ENCODE measurements at places on chromosomes 6 and 20.

GRCh38 chr6:63739094-63739687, 103.6 kb downstream of the PHF3 start:
- no peak for DNase-seq

DNA sequence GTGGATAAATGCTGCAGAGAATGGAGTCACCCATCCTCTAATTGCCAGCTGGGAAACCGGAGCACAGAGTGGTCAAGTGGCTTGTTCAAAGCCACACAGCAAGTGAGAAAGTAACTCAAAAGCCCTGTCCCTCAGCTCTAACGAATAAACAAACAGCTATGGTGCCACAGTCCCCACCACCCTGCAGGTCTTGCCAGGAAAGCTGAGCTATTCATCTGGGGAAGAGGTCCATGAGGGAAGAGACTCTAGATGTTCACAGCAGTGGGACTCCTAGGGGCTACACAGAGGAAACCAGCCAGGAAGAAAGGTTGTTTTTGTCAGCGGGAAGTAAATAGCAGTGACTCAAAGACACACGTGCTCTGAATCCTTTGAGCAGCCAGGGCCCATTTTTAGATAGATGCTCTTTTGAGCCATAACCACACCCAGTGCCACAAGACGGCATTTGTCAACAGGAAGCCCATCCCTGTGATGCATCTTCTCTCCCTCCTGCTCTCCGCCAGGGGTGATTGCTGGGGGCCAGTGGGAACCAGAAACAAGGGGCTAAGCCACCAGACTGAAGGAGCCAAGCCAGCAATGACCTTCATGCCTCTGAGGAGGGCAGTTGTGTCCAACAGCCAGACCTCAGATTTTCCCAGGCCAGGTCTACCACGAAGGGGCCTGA, 32.4 kb upstream of the TCP11 start:
- DNase-seq, result no peak

GRCh38 chr6:37972994-37973757, 153.6 kb downstream of the ZFAND3 start:
- DNase-seq, result no peak

DNA sequence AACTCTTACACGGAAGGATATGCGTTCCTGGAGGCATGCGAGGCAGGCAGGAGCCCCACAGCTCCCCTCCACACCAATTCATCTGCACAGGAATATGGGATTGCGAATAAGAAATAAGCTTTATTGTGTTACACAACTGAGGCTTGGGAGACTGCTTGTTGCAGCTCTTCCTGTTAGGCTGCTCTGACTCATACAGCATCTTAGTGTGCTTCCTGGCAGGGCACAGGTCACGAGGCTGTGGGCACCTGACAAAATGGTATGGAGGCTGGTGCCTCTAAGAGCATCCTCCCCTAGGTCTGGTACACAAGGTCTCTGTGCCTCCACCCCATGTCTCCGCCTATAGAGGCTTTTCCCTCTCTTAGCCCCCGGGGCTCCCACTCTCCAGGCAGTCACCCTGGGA, 6.8 kb downstream of the SLC22A3 start:
- DNase-seq, result no peak

DNA sequence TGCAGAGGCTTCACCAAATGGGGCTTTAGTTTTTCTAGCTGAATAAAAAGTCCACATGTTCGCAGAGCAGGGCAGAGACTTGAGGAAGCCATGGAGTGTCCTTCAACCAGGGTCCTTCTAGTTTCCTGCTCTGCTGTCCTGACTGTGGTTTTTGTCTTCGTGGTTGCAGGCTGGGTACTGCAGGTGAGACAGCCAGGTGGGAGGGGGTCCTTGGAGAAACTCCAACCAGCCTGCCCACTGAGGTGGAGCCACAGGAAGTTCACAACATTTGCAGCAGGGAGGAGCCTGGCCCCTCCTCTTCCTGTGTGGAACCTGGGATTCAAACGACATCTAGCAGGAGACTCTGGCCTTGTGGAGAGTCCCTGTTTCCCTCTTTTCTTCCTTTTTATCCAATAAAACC, 68.8 kb upstream of the MYLIP start:
- no peak for DNase-seq

- DNase-seq, result no peak
These were observed 29.1 kb downstream of the RSPO3 start for GRCh38 chr6:127147534-127147933.

GRCh38 chr20:24829649-24830370, 119.3 kb upstream of the CST7 start:
- no peak for DNase-seq

GRCh38 chr20:7858734-7859250, 81.5 kb downstream of the HAO1 start:
- DNase-seq, result no peak

DNA sequence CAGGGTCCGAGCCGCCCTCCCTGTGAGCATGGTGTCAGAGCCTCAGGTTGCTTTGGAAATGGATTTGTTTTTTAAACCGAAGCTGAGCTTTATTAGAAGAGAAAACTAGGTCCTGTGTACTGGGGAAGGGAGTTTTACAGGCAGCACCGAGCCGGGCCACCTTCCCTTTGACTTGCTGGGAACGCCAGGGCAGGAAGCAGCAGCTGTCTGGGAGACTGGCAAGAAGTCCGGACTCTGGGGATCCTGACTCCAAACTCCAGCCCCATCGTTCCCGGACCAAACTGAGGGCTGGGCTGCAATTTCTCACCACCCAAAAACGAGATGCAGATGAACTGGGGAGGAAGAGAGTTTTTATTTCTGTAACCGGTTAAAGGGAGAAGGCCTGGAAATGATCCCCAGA, 214.9 kb upstream of the KCNG1 start:
- no peak for DNase-seq

GRCh38 chr6:18306977-18307376, 42.6 kb upstream of the DEK start:
- no peak for DNase-seq

DNA sequence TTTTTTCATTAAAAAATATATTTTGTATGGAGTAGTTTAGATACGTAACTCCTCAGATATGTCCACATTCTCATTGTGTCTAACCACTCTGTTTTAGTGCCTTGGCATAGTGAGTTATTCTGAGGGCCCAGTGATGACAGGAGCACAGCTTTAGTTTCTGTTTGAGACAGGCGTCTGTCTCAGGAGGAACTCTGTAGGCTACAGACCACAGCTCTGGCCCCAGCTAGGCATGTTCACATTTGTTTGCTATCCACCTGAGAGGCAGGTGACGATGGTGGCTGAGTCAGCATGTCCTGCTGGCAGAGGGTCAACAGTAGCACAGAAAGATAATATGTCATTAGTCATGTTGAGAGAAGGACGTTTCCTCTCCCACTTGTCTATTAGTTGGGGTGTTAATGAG, 16.3 kb downstream of the LRRC1 start:
- no peak for DNase-seq

- DNase-seq, result no peak
These were observed 770.8 kb downstream of the EPHA7 start for GRCh38 chr6:92648364-92649086.

GRCh38 chr6:108874470-108875160, 26.4 kb downstream of the ARMC2 start:
- DNase-seq, result no peak

GRCh38 chr6:7887278-7887991, 23.2 kb downstream of the TXNDC5 start:
- no peak for DNase-seq

GRCh38 chr20:57088436-57088835, 178.0 kb downstream of the BMP7 start:
- no peak for DNase-seq

DNA sequence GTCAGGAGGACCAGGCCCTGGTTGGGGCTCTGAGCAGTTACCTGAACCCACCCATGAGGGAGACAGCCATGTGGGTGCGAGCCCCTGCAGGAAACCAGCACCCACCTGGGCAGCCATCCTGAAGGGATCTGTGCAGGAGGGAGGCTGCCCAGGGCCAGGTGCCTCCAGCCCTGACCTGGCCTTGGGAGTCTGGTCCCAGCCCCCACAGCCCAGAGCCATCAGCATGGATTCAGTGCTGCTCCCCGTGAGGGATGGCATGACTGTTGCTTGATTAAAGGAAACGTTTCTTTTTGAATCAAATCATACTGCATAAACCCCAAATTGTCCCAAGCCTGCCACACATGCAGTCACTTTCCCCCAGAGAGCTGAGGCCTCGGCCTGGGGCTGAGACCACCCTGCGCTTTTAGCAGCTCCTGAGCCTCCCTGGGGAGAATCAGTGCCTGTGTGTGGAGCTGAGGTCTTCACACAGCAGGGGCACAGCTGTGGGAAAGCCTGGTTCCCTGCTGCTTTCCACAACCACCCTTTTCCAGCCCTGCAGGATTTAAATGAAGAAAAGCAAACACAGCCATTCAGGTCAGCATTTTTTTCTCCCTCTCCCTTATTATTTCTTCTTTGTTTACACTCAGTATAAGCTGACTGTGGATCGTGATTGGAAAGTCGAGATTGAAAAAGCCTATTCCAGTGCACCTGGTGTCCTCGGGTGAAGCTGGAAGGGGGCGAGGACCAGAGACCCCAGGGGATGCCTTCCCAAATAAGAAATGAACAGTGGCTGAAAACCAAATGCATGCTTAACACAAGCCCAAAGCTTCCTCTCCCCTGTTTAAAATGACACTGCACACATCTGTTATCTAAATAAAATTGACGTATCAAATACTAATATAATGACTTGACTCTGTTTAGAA, 283.9 kb downstream of the SMOC2 start:
- DNase-seq, result no peak

- DNase-seq, result no peak
These were observed 306.9 kb downstream of the DHX35 start for GRCh38 chr20:39268981-39269461.

DNA sequence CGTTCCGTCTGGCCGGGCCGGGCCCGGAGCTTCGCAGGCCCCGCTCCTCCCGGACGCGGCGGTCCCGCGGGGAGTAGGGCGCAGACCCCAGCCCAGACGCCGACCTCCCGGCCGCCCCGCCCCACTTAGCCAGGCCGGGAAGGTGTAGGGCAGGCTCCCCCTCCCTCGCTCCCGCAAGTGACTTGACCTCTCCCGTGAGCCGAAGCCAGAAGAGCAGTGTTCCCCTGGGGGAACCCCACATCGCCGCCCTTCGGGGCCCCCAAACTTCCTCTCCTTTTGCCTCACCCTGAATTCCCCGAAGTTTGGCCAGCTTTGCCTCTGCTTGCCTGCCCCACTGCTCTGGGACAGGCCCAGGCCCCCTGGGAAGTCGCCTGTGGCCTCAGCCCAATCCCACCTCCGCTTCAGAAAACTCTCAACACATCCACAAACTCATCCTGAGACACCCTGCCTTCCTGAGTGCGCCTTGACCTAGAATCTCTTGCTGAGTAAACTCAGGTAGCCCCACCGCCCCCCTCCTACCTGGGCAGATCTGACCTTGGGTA, 524 bp upstream of the NOL4L start:
- no peak for DNase-seq

GRCh38 chr6:70735513-70735912, 67.8 kb downstream of the SMAP1 start:
- DNase-seq, result no peak

GRCh38 chr6:94414041-94414440, 994.7 kb upstream of the EPHA7 start:
- no peak for DNase-seq

GRCh38 chr6:141309295-141309694, 823.4 kb upstream of the GJE1 start:
- DNase-seq, result no peak

DNA sequence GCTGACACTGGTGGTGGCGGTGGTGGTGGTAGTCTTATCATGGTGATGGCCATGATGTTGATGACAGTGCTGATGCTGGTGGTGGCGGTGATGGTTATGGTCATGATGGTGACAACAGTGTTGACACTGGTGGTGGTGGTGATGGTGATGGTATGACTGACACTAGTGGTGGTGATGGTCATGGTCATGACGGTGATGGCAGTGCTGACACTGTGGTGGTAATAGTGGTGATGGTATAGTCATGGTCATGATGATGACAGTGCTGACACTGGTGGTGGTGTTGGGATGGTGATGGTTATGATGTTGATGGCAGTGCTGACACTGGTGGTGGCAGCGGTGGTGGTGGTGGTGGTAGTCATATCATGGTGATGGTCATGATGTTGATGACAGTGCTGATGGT, 205.7 kb downstream of the CDH4 start:
- DNase-seq, result no peak

GRCh38 chr20:23106271-23106851, 20.2 kb upstream of the CD93 start:
- DNase-seq, result no peak

DNA sequence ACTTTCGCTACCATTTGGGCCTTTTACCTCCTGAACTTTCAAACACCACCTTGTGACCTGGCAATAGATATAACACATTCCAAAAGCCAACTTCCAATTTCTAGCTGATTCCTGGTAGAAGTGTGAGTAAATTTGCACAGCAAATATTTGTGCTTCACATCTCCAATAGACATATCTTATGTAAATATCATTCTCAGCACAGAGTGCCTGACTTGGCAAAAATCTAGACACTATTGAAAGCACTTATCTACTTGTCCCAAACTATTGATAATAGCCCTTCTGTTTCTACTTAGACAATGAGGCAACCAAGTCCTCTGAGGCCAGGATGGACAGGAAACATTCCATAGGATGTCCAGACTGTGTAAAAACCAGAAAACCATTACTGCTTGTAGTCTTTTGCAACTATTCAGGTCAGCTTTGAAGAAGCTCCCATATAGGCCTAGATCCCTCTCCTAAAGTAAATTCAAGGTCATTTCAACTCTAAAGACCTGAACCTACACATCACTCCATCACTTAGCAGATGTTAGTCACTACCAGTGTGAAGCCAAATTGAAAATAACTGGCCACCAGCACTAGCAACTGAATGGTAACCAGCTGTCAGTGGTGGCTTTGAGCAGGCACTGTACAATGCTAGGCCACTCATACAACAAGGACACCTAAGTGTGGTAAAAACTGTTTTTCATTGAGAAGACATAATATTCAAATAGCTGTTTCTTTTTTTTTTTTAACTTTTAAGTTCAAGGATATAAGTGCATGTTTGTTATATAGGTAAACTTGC, 95.3 kb upstream of the RSPO3 start:
- DNase-seq, result no peak

DNA sequence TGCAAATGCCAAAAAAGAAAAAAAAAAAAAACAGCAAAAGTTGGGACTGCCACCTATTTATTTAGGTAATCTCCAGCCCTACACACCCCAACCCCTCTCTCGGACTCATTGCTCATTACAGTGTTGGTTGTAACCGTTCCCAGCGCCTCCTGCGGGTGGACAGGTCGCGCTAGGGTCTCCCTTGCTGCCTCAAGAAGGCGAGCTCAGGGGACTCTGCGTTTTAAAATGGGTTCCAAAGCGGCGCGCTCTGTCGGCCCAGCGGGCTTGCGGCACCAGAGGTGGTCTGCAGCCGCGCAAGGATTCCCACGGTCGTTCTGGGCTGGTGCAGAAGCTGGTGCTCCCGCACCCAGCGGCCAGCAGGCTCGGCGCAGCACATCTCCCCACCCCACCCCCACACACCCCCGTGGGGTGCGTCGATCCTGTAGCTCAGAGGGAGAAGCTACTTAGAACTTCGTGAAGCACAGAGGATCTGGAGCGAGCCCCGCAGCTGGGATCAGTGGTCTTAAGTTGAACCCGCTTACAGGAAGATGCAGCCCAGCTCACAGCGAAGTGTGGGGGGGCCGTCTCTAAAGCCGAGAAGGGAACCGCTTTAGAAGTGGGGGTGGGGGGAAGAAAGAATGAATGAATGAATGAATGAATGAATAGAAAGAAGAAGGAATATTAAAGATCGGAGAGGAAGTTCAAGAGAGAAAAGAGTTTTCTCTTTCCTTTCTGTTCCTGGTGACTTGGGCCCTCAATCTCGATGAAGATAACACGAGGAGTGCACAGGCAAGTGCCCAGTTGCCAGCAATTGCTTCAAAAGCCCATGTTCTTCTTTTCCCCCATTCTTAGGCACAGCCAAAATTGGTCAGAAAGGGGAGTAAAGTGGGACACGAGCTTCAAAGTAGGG, 780 bp downstream of the TFAP2A start:
- no peak for DNase-seq

GRCh38 chr6:135972586-135972985, 121.1 kb downstream of the PDE7B start:
- no peak for DNase-seq

All from cortex of kidney (tissue), 1 donor.